ENCODE measurements at places on chromosomes 5 and 9.

DNA sequence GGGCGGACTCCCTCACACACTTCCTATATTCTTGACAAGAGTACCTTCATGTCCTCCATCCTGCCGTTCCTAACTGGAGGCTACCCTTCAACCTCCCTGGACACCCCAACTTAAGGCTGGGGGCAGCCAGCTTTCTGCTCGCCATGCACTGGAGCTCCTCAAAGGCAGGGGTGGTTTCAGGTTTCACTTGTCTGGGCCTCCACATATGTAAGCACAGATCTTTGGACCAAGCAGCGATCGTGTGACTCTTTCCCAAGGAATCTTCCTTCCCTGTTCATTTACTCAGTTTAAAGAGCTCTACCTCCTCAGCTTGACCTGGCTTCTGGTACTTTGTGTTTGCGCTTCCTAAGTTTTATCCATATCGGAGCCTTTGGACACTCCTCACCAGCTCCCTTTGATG, 34.2 kb upstream of the TRPC7 start:
- no peak for DNase-seq

DNA sequence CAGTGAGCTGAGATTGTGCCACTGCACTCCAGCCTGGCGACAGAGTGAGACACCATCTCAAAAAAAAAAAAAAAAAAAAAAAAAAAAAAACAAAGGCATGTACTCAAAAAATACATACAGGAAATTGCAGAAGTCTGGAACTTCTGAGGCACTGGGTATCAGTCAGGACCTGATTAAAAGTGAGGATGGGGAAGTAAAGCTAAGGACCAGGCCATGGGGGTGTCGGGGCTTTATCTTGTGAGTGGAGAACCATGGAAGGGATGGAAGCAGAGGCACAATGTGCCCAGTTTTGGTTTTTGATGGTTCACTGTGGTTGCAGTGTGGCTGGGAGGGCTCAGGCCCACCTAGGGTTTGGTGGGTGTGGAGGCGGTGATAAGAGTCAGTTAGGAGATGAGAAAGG, 212.7 kb upstream of the PIK3R1 start:
- DNase-seq, result no peak

DNA sequence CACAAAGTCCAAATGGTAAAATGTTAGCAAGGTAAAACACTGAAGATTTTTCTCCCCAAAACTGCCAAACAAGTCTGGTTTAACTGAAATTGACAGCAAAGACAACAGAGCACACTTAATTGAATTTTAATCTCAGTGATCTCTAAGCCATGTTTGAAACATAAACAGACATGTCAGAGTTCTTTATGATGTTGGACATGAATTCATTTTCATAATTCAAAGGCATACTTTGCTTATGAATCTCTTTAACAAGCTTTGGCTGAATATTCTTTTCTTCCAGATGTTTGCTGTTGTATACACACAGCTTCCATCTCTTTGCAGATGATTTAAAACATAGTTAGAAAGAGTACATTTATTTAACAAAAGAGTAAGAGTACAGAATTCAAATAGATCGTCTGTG, 509.1 kb downstream of the RAB3C start:
- no peak for DNase-seq

DNA sequence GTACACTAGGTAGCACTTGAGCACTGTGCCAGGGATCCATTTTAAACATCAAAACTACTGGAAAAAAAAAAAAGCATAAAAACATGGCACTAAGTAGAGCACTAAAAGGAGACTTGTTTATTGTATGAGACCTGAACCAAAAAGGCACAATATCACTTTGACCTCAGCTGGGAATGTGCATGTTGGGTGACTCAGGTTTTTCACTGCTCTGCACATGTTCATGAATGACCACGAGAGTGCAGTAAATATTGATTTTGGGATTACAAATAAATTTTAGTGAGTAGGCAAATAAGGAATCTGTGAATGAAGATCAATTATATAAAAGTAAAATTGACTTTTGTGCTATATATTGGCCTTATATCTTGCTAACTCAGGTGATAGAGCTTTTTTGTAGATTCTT, 11.8 kb downstream of the RMI1 start:
- no peak for DNase-seq

GRCh38 chr5:143400541-143401226, 2.8 kb downstream of the NR3C1 start:
- DNase-seq, result no peak

- DNase-seq, result no peak
Observed at GRCh38 chr5:42059291-42059690, 134.2 kb downstream of the FBXO4 start.

GRCh38 chr5:158553962-158554336, 545.8 kb downstream of the EBF1 start:
- DNase-seq, result no peak

DNA sequence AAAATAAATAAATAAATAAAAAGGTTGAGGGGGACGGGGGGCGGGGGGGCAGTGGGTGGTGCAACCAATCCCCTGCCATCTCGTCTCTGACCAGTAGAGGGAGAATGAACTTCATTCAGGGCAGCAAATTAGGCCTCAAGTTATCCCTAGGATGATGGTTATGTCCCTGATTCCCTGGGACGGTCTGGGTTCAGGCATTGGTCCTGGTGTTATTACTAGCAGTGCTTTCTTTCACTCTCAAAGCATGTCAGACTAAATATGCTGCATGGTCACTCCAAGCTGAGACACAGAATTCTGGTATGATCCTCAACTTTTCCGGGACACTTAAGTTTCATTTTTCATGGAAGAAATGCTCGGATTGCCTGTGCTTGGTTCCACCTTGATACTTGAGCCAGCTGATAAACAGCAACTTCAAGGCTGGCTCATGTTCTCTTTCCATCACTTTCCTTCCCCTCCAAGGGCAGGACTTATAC, 59.4 kb downstream of the DAP start:
- no peak for DNase-seq

- DNase-seq, result no peak
Observed at GRCh38 chr5:78547731-78548615, 100.6 kb downstream of the LHFPL2 start.

GRCh38 chr5:130710596-130710995, 454.5 kb downstream of the HINT1 start:
- no peak for DNase-seq

DNA sequence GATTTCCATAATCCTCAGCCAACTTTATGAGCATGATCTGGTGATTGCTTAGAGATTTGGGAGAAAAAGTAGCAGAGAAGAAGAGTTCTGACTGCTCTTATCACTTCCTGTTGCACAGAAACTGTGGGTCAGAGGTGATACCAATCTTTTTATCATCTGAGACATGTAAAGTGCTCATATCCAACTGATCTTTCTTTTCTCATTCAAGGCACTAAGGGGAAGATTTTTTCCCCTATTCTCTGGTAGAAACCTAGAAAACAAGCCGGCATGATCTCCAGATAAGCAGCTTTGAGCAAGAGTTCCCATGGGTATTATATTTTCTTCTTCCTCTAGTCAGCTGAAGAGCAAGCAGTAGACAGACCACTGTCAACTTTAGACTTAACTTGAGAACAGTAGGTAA, 29.0 kb upstream of the GPR150 start:
- no peak for DNase-seq

GRCh38 chr9:86410281-86410680, 56.1 kb upstream of the TUT7 start:
- no peak for DNase-seq

GRCh38 chr5:15902066-15902465, 277.5 kb downstream of the MARCHF11 start:
- DNase-seq, result no peak

DNA sequence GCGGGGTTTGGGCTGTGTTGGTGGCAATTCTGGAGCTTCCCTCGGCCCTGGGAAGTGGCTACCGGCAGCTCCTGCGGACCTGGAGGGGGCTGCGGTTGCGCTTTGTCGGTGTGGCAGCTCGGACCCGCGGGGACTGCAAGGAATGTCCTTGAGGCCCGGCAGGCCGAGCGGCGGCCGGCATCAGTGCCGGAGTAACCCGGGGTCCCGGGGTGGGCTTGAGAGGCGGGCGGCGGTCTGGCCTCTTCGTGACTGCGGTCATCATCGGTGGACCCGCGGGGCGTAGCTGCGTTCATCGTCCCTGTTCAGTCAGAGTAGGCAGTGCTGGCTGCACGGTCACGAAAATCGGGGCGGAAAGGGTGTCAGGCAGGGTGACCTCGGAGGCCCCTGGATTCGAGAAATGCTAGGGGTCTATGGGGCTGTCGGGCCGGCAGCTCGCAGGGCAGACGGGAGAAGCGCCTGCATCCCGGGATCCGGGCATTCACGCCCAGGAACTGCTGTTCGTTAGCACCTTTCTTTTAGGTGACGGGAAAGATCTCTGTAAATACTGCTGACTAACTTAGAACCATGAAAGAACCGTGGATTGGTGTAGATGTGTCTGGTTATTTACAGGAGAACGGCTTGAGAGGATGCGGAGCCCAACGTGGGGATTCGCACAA, 474 bp downstream of the HMGCR start:
- DNase-seq, result peak; percentile 6

DNA sequence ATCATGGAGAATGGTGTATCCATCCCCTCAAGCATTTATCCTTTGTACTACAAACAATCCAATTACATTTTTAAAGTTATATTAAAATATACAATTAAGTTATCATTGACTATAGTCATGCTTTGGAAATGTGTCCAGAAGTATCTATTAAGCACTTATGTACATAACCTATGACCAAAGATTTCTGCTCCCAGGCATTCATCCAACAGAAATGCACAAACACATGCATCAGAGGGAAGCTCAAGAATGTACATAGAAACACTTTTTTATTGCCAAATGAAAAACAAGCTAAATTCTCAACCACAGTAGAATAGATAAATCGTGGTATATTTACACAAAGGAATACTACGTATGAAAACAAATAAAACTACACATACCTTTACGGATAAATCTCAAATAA, 700.5 kb upstream of the ZNF608 start:
- no peak for DNase-seq

DNA sequence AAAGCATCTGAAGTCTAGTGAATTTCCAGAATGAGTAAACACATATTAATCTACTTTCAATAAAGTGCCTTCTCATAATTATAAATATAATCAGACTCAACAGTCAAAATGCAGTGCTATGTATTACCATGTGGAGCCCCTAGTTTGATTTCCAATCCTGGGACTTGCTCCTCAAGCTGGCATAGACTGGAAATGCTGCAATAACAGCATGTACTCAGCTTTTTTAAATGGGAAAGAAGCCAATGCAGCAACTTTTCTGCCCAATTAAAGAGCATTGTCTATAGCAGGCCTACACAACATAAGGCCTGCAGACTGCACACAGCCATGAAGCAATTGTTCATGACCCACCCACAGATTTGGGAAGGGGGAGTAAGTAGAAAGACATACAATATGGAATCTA, 103.2 kb downstream of the NR2F1-AS1 start:
- DNase-seq, result no peak

GRCh38 chr5:55037890-55038289, 13.8 kb downstream of the GZMK start:
- DNase-seq, result no peak

GRCh38 chr9:21995006-21995665, 545 bp downstream of the CDKN2B-AS1 start:
- DNase-seq, result no peak

DNA sequence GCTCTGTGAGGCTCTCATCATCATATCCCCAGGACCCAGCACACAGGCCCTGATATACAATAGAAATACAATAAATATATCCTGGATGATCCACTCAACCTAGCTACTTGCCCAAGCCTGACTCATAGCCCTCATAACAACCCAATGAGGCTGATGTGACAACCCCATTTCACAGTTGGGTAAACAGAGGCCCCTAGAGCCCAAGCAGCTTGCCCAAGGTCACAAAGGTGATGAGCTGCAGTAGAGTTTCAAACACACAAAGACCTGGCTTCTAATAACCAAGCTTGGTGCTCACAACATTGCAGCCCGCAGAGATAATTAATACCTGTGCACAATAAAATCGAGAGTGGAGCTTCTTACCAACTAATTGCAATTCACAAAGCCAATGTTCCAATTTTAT, 3.2 kb upstream of the AKNA start:
- DNase-seq, result no peak

GRCh38 chr5:137621861-137622823, 113.7 kb downstream of the KLHL3 start:
- DNase-seq, result no peak

DNA sequence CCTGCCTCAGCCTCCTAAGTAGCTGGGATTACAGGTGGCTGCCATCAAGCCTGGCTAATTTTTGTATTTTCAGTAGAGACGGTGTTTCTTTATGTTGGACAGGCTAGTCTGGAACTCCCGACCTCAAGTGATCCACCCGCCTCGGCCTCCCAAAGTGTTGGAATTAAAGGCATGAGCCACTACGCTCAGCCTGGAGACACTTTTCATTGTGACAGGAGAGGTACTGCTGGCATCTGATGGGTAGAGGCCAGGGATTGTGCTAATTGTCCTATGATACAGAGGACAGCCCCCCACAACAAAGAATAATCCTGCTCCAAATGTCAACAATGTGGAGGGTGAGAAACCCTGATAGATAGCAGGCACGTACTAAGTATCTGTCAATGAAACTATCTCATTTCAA, 91.3 kb upstream of the SLC25A48 start:
- no peak for DNase-seq

- DNase-seq, result no peak
Observed at GRCh38 chr5:80216753-80217596, 38.9 kb downstream of the SERINC5 start.

DNA sequence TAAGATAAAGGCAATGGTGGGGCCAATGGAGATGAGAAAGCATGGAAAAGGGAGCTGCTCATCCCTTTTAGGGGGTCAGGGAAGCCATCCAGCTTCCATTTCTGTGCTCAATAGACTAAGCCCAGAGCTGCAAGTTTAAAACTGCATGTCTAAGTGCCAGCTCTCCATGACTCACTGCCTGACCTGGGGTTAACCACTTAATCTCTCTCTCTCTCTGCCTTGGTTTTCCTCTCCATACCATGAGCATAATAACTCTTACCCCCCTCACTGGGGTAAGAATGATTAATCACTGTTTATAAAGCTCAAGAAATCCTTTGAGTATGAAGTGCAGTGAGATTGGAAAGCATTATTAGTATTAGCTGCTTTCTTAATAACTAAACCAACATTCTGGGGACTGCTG, 1382.4 kb upstream of the WWC1 start:
- no peak for DNase-seq

DNA sequence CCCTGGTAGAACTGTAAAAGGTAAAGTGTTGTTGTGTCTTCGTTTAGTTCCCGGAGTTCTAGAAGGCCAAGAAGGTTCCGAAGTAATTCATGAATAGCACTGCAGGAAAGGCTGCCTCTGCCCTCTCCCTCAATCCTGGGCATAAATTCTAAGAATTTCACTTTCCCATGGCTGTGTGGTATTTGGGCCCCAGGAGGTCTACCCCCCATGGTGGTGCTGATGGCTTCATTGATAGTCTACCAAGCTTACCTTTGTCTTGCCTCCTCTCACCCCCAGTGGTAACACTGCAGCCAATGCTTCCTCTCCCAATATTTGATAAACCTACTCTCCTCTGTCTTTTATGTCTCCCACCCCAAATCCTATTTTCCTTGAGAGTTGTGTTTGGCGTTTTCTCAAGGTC, 39.5 kb downstream of the ADAMTS16 start:
- no peak for DNase-seq
